ENCODE measurements at places on chromosomes 3 and 15. TPM values are rescaled to one million over a fixed set of nuclear protein-coding genes. Genes with fewer than 3 reads are reported as not detected.

DNA sequence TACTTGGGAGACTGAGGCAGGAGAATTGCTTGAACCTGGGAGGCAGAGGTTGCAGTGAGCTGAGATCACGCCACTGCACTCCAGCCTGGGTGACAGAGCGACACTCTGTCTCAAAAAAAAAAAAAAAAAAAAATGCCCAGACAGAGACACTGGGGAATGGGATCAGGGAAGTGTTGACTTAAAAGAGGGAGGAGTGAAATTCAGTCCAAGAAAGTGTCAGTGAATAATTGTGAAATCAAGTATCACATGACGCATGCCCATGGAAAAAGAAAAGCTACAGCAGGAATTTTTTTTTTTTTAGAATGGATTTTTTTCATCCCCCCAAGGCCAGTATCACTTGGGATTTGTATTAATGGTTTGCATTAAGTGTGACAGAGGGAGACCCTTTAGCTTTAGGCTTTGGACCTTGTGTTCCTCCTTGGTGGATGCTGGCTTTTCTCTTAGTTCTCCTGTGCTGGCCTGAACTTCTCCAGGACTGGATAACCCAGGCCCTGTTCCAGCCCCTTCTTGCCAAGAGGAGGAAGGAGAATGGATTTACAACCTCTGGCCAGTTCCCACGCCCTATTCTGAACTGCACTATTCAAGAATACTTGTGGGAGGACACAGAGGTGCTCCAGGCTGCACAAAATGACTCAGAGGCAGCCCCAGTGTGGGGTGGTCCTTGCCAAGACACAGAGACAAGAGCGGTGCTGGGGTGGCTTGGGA is 36.7 kb upstream of the ZNF774 start:
- no peak for DNase-seq

DNA sequence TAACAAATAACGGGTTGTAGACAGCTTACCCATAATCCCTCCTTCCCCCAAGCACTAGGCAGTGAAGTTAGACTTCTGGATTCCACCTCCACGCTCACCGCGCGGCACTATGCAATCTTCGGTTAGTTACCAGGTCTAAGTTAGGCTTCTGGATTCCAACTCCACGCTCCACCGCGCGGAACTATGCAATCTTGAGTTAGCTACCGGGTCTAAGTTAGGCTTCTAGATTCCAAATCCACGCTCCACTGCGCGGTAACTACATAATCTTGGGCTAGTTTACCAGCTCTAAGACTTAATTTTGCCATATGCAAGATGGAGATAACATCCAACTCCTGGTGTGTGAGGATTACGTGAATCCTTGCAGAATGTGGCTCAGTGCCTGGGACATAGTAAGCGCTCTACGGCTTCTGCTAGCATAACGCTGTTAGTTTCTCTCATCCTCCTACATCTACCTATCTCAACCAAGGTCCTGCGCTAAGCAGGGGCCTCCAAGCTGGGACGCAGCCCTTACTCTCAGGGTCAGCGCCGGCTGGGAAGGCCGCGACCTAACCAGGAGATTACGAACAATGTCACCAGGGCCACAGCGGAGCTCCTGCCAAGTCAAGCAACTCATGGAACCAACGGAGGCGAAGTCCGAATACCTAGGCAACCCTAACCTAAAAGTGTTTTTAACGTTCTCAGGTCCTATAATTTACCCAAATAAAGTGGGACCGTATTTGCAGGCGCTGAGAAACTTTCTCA is 497 bp upstream of the RPLP1 start:
- no peak for DNase-seq

ILDR1 gene
- total RNA-seq = not detected

TUSC7 gene
- total RNA-seq = not detected

UBA7 gene
- 37.4 TPM for total RNA-seq

DNA sequence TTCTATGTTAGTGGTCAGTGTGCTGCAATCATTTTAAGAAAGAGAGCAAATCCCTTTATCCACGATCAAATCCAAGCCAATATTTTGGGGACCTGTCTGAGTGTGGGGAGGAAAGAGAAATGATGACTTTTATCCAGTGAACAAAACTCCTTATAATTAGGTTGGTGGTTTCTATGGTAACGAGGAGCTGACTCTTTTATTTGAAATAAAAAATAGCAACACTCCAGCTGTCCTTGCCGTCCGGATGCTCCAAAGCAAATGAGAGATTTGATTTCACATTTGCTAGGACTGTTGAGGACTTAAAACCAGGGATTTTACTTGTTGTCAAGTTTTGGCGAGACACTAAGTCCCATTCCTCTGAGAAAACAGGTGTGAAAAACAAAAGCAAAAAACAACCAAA is 154.0 kb upstream of the PRICKLE2 start:
- DNase-seq = no peak

GRCh38 chr15:43826029-43826507 is 734 bp upstream of the WDR76 start:
- no peak for DNase-seq

- DNase-seq = no peak
Observed at GRCh38 chr3:149390772-149391212, 13.3 kb upstream of the TM4SF1 start.

All from dermis microvascular lymphatic vessel endothelial cell (primary cell).